ENCODE measurements at places on chromosomes 7 and 10.

DNA sequence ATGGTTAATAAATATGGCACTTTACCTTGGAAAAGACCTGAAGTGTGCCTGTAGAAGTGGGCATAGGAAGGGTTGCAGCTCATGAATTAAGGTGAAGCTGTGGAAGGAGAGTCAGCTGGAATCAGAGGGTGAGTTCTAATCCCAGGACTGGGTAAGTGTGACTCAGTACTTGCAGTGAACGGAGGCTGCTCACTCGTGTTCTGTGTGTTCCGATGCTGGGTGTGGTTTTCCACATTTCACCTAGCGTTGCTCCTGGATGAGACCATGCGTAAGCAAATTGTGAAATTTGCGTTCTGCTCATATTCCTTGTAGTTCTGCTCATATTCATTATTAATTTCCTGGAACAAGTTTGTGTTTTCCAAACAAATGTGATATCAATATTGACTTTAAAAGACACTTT lies 22.4 kb upstream of the TMEM236 start:
- no peak for DNase-seq

- DNase-seq: no peak
Measured at GRCh38 chr10:116889066-116889465, 39.8 kb downstream of the ENO4 start.

DNA sequence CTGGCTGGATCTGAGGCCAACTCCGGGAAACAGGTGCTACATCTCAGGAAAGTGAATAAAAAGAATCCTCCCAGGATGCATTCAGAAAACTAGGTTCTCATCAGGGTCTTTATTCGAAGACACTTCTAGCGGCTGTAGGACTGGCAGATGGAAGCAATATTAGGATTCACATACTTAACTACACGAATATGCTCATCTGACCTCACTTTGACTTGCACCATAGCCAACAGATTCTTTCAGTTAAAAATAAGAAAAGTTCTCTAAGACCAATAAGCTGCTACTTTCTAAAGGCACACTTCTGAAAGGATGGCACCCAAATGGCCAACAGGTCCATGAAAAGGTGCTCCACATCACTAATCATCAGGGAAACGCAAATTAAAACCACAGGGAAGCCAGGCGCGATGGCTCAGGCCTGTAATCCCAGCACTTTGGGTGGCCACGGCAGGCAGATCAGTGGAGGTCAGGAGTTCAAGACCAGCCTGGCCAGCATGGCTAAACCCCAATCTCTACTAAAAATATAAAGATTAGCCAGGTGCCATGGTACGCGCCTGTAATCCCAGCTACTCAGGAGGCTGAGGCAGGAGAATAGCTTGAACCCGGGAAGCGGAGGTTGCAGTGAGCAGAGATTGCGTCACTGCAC lies 258.0 kb downstream of the ZMYND11 start:
- DNase-seq: no peak

- no peak for DNase-seq
Measured at GRCh38 chr7:95411666-95412065, 15.5 kb upstream of the PON3 start.

- no peak for DNase-seq
Measured at GRCh38 chr10:97923057-97923456, 73.4 kb downstream of the GOLGA7B start.

DNA sequence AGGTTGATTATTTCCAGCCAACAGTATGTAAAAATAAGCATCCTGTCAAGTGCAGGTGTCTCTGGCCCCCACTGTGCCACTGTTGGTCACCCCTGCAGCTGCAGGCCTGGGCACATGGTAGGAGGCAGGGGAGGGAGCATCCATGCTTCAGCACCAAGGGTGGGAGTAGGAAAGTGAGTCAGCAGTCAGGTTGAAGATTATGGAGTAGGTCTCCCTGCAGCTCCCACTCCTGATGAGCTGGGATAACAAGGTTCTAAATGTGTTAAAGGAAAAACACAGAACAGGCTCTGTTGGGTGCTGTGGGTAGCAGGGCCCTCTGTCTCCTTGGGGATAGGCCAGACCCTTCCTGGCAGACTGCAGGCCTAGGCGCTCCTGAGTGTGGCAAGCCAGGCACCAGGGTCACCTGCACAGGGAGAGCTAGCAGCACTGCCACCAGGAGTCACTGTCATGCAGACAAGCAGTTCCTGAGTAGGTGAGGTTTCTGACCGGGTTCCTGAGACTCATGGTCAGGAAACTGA lies 59.3 kb downstream of the NUDCD3 start:
- DNase-seq: no peak

- no peak for DNase-seq
Measured at GRCh38 chr7:32020551-32021159, 49.6 kb downstream of the PDE1C start.

- no peak for DNase-seq
Measured at GRCh38 chr10:81871558-81871957, 3.4 kb upstream of the NRG3 start.

- no peak for DNase-seq
Measured at GRCh38 chr10:110167149-110167548, 40.3 kb upstream of the MXI1 start.

DNA sequence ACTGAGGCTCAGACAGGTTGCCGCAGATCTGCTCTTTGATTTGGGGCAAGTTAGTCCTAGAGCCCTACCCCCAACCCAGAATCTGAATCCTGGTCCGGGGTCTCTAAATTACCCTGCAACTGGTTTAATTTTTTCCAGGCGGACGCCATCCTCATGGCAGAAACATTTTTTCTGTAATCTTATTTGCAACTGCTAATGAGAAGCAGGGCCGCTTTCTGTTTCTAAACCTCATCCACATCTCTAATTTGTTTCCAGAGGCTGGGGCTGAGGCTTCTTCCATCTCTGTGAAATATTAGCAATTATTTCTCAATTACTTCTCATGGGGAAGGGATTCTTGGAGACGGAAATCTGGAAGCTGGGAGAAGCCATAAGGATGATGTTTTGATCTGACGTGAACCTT lies 261.6 kb downstream of the RPS24 start:
- DNase-seq: no peak

GRCh38 chr7:925601-926000 lies 28.9 kb downstream of the ADAP1 start:
- no peak for DNase-seq

- no peak for DNase-seq
Measured at GRCh38 chr7:13745530-13745929, 243.9 kb downstream of the ETV1 start.

DNA sequence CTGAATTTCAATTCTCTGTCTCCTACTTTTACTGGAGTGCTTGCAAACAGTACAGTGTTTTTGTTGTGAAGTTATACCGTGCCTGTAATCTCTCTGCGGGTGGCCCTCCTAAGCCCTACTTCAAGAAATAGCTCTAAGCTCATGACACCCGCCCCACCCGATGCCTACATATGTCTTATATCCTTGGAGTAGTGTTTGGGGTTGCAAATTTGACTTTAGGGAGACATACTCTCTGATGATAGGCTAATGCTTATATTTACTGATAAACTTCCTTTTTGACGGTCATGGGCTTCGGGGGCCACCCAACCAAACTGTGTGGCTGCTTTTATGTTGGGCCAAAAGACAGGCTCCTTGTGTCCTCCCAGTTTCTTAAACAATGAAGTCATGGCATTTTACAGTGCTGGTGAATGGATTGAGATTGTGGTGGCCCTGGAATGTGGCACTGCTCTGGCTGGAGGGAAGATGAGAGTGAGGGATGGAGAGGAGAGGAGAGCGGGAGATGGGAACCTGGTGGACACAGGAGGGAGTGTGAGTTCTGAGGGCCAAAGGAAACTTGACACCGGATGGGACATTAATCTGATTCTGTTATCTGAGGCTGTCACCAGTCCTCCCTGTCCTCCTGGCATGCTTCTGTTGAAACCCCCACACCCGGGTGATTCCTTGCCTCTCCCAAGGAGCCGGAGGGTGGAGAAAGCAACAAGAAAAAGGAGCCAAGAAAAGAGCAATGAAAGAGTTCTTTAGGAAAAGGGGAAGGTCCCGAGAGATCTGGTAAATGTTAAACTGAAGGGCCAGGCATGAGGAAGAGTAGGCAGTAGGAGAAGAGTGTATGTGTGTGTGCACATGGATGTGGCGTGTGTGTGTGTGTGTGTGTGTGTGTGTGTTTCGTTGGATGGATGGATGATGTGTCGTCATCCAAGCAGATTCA lies 113.3 kb downstream of the TCF7L2 start:
- peak; percentile 44 for DNase-seq

GRCh38 chr10:121988361-121989324 lies at the start of gene TACC2:
Gene TACC2 (plus strand): TSS chr10:121989163. CDS start chr10:122021982, 32,819 bp downstream.
- DNase-seq: no peak

GRCh38 chr7:157011333-157012112 lies 1.1 kb upstream of the MNX1 start:
- no peak for DNase-seq

DNA sequence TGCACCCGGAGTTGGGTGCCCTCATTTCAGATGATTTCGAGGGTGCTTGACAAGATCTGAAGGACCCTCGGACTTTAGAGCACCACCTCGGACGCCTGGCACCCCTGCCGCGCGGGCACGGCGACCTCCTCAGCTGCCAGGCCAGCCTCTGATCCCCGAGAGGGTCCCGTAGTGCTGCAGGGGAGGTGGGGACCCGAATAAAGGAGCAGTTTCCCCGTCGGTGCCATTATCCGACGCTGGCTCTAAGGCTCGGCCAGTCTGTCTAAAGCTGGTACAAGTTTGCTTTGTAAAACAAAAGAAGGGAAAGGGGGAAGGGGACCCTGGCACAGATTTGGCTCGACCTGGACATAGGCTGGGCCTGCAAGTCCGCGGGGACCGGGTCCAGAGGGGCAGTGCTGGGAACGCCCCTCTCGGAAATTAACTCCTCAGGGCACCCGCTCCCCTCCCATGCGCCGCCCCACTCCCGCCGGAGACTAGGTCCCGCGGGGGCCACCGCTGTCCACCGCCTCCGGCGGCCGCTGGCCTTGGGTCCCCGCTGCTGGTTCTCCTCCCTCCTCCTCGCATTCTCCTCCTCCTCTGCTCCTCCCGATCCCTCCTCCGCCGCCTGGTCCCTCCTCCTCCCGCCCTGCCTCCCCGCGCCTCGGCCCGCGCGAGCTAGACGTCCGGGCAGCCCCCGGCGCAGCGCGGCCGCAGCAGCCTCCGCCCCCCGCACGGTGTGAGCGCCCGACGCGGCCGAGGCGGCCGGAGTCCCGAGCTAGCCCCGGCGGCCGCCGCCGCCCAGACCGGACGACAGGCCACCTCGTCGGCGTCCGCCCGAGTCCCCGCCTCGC lies at the start of gene EGFR:
TSS of gene EGFR (plus strand) at position 657 of the 830 bp plus-strand sequence. CDS start 261 bp downstream, outside the sequence.
- peak; percentile 21 for DNase-seq

GRCh38 chr10:17657103-17657500 lies 13.2 kb downstream of the STAM start:
- DNase-seq: no peak

DNA sequence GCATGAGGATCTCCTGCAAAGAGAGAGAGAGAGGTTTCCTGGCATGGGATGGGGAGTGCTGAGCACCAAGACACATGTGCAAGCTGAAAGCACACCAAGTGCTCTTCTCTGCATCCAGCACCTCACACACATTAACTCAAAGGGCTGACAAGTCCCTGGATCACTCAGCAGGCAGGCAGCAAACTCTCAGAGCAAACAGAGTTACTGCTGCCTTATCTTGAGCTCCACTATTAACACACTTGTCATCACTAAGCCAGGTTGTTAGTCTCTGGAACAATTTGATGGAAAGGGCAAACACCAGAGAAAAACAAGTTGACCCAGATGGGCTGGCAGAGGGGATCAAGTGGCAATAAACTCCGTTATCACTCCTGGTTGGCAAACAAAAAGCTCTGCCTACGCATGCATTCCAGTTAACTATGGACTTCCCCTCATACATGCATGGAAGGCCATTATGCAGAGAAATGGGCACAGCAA lies 349.9 kb downstream of the KCNMA1 start:
- DNase-seq: no peak

DNA sequence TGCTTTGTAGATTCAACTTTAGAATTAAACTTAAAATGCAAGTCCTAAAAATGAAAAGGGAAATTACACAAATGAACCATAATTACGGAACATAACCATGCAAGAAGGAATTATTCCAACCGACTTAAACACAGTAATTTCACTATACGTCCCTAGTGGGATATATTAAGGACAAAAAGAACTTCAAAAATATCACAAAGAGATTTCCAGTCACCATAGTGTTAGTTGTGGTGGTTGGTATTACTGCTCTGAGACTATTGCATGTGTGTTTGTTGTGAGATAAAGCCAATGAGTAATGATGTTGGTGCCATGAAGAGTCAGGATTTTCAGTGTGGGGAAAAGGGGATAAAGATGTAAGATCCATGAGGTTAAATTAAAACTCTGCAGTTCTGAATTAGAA lies 49.6 kb downstream of the KCNH2 start:
- DNase-seq: no peak

GRCh38 chr7:16951483-16952080 lies 69.8 kb upstream of the AGR3 start:
- peak; percentile 20 for DNase-seq

DNA sequence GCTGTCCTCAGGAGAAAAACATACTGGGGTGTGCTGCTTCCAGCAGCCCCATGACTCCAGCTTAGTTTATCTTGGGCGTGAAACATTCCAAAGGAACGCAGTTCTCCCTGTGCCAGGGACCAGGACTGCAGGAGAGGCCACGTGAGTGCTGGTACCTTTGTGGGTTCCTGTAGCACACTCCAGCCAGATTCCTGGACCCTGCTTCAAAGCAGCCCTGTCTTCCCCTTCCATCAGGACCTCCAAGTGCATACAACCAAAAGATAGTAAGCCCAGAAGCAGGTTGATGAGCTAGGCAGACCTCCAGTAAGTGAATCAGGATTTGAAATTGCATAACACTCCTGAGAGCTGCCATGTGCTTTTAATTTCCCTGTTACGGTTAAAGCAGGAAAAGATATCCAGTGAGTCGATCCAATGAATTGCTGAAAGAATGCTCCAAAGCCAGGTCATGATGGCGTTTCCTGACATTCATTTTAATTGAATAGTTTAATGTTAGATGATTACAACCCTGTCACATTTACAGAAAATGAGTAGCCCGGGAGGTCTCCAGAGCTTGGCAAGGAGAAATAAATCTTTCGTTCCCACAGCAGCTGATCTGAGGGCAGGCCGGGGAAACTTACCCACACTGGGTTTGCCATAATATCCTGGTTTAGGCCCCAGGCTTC lies 38.9 kb upstream of the CPXM2 start:
- no peak for DNase-seq

GRCh38 chr7:83941300-83941699 lies 253.3 kb downstream of the SEMA3A start:
- DNase-seq: no peak

DNA sequence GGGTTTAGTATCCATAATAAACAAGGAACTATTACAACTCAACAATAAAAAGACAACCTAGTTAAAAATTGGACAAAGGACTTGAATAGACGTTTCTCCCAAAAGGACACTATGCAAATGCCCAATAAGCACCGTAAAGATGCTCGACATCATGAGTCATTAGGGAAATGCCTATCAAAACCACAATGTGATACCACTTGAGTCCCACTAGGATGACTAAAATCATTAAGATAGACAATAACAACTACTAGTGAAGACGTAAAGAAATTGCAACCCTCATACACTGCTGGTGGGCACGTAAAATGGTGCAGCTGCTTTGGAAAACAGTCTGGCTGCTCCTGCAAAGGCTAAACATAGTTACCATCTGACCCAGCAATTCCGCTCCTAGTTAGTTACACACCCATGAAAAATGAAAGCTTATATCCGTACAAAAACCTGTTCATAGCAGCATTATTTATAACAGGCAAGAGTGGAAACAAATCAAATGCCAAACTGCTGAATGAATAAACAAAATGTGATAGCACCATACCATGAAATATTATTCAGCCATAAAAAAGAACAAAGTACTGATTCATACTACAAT lies 17.3 kb downstream of the CCDC3 start:
- peak; percentile 40 for DNase-seq
